Esophagus muscularis mucosa (tissue), 4 donors: ENCODE measurements at places on chromosomes 11 and 22. TPM values are rescaled to one million over a fixed set of nuclear protein-coding genes. Genes with fewer than 3 reads are reported as not detected.

Gene FGF19
- total RNA-seq, result not detected

Gene PATE4
- total RNA-seq, result not detected

Gene CASP5
- total RNA-seq, result 0.50 TPM

Gene PRG2
- total RNA-seq, result 0.33 TPM
